ENCODE measurements at places on chromosomes 7 and 10.

DNA sequence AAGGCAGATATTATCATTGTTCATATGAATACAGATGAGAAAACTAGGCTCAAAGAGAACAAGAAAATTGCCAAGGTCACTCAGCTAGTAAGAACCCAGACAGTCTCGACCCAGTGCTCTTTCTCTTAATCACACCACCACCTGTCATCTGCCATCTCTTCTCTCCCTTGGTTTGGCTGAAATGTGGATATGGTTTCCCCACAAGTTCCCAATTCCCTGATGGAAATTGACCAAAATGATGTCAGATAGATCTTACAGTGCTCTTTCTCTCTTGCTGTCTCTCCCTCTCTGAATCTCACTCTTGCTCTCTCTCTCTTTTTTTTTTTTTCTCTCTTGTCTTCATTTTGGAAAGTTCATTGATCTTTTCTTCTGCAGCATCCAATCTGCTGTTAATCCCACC, 9.1 kb downstream of the C10orf90 start:
- DNase-seq, result no peak

GRCh38 chr10:30687698-30688213, 58.2 kb upstream of the LYZL2 start:
- peak; percentile 79 for DNase-seq

GRCh38 chr7:130371046-130371445, 9.2 kb upstream of the CPA1 start:
- no peak for DNase-seq

DNA sequence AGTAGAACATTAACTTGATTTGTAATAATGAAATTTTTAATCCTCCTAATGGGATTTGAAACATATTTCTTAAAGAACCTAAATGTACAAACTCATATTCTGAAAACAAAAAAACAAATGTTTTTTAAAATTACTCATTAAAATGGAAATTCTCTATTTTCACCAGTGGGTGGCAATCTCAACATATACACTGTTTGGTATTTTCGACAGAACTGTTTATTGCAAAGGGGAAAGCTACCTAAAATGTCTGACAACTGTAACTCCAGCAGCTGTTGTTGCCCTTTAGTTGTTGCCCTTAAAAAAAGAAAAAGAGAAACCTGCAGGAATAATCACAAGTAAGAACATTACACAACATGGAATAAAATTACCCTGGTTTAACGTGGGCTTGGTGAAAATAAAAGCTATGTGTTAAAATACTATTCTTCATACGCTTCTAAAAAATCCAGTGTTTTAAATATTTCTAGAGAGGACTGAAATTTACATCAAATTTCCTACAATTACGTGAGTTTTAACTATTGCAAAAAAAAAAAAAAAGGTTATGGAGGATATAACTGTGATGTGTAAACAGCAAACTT, 54.5 kb downstream of the COL1A2 start:
- DNase-seq, result peak; percentile 68

- DNase-seq, result no peak
Observed at GRCh38 chr10:88019753-88020152, 156.3 kb downstream of the PTEN start.

- no peak for DNase-seq
Observed at GRCh38 chr10:42875798-42876341, 93.3 kb downstream of the BMS1 start.

DNA sequence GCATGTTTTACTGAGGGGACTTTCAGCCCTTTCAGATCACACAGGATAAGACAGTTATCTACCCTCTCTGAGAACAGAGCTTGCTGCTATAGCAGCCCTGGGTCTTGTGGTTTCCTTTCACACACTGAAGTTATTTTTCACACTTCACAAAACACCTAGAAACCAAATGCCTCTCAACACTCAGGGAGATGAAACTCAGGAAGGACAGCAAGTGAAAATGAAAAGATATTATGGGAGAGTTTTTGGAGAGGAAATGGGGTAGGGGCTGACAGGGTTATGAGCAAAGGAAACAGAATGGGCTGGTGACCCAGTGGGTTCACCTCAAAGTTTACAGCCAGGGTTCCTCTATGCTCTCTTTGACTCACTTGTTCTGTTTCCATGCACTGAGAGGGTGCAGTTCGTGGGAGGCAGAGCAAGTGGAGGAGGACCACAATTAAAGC, 17.0 kb upstream of the GIMAP2 start:
- peak; percentile 51 for DNase-seq

- DNase-seq, result no peak
Observed at GRCh38 chr7:36261019-36261754, 108.1 kb downstream of the EEPD1 start.

DNA sequence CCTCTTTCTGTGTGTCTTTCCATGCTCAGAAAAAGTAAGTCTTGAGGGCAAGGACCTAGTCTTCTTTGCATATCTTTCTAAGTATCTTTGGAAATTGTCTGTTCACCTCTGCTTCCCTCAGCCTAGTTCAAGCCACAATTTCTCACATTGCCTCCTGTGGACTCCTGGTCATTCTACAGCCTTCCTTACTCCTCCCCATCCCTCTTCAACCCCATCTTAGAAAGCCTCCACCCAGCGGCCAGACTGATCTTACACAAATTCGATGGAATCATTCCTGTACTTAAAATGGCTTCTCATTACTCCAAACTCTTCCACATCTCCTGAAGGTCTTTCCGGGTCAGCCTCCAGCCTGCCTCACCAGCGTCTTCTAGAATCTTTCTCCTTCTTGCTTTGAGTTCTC, 24.1 kb upstream of the AGK start:
- no peak for DNase-seq

- DNase-seq, result no peak
Observed at GRCh38 chr10:129521161-129522025, 54.4 kb downstream of the MGMT start.
